Activated CD4-positive, alpha-beta T cell treated with anti-CD3 and anti-CD28 coated beads for 4 hours (primary cell): ENCODE measurements at places on chromosomes 1 and 21.
A peak's percentile ranks its signal among the peaks of the same experiment; 100 is the strongest.

- DNase-seq, result no peak
Observed at GRCh38 chr1:10615932-10616671, 141.4 kb downstream of the PEX14 start.

GRCh38 chr1:32353431-32353830 is 8.9 kb downstream of the FAM229A start:
- DNase-seq, result no peak

DNA sequence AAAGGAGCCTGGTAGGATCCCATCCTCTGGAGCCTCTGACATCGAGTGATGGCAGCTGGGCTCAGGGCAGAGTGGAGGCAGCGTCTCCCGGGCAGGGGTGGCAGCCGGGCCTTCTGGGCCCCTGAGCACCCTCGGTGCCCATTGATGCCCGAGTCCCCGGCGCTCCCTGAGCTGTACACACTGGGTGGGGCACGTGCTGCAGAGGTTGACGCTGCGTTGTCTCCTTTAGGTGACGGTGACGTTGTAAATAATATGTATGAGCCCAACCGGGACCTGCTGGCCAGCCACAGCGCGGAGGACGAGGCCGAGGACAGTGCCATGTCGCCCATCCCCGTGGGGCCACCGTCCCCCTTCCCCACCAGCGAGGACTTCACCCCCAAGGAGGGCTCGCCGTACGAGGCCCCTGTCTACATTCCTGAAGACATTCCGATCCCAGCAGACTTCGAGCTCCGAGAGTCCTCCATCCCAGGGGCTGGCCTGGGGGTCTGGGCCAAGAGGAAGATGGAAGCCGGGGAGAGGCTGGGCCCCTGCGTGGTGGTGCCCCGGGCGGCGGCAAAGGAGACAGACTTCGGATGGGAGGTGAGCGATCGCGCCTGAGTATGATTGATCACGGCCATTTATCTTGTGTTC is 117.0 kb downstream of the PRDM16 start:
- DNase-seq, result no peak

DNA sequence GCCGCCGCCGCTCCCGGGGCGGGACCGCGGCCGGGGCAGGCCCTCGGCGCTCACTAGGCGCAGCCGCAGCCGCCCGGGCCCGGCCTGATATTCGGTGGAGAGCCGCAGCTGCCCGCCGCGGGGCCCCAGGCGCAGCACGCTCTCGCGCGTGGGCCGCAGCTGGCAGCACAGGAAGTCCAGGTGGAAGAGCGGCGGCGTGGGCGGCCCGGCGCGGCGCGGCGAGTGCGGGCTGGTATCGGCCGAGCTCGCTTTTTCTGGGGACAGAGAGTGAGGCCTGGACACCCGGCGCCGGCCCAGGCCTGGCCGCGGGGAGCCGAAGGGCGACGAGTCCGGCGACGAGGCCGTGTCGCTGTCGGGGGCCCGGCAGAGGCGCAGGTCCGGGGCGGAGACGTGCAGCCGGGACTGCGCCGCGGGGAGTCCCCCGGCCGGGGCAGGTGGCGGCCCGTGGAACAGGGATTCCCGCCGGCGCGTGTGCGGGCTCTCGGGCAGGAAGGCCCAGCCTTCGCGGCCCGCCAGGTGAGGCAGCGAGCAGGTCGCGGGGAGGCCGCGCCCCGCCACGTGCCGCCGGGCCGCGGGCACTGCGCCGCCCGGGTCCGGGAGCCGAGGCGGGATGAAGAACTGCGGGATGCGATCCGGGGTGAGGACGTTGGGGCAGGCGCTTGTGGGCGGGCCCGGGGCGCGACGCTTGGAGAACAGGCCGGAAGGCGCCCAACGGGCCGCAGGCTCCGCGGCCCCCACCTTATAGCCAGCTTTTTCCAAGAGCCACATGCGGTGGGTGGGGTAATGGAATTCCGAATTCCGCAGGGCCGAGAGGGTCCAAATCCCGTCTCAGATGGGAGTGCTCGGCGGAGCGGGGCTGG is 1.2 kb downstream of the C2CD4D start:
- DNase-seq, result no peak

DNA sequence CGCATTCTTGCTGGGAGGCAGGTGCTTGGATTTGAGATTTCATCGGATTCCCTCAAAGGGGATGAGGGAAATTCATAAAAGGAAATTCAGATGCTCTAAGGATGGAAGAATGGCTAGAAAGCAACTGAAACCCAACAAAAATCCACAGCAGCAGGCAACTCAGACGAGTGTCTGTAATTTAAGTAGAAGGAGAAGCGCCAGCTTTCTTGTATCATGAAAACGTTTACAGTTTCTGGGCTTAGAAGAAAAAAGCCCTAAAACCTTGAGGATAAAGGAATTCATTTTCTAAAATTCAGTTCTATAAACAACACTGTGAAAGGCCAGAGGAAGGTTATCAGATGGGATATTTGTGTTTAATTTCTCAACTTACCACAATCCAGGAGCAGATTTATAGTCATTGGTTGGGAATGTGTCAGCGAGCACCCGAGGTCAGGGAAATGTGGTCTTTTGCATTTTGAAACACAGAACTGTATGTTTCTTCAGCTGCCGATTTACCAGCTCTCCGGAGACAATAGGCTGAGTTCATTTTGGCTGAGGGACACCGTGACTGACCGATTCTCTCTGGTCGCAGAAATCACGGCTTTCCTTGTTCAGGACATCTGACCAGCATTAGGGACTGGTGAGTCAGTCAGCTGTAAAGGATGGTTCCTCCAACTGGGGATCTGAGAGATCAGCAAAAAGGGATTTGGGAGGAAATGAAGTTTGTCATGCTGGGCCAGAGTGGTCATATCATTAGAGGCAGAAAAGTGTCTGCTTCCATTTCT is 111.6 kb upstream of the ERRFI1 start:
- DNase-seq, result no peak

DNA sequence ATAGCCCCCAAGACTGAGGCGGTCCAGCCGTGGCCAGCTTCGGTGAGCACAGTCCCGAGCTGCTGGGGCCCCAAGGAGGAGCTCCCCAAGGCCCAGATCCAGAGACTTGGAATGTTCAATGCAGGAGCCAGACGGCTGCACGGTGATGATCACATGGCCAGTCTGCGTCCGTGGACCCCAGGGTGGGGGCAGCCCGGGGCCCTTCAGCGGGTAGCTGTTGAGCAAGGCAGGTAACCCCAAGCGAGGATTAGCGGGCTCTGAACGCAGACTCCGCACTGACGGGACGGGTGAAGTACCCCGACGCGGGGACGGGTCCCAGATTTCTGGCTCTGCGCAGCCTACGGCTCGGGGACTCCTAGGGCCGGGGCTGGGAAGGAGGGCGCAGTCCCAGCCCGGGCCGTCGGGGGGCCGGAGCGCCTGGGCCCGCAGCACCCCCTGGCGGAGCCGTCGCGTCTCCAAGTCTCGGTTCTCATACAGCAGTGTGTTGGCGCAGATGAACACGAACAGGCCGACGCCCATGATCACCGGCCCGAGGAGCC is 2.7 kb downstream of the TMEM200B start:
- DNase-seq, result peak; percentile 52
